ENCODE measurements at places on chromosomes 11 and 22.

- DNase-seq: no peak
Observed at GRCh38 chr11:131888230-131888855, 517.9 kb downstream of the NTM start.

DNA sequence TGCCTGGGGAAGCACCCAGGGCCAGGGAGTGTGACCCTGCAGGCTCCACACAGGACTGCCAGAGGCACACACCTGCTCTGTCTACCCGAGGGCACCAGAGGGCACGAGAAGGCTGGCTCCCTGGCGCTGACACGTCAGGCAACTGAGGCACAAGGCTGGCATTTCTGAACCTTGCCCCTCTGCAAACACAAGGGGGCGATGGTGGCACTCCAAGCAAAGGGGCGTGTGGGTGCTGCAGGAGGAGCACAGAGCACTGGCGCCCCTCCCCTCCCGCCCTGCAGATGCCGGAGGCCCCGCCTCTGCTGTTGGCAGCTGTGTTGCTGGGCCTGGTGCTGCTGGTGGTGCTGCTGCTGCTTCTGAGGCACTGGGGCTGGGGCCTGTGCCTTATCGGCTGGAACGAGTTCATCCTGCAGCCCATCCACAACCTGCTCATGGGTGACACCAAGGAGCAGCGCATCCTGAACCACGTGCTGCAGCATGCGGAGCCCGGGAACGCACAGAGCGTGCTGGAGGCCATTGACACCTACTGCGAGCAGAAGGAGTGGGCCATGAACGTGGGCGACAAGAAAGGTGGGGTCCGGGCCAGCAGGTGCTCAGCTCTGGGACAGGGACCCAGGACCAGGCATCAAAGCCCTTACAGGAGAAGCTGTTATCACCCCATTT is 20.8 kb upstream of the TXNRD2 start:
- DNase-seq: peak; percentile 76

DNA sequence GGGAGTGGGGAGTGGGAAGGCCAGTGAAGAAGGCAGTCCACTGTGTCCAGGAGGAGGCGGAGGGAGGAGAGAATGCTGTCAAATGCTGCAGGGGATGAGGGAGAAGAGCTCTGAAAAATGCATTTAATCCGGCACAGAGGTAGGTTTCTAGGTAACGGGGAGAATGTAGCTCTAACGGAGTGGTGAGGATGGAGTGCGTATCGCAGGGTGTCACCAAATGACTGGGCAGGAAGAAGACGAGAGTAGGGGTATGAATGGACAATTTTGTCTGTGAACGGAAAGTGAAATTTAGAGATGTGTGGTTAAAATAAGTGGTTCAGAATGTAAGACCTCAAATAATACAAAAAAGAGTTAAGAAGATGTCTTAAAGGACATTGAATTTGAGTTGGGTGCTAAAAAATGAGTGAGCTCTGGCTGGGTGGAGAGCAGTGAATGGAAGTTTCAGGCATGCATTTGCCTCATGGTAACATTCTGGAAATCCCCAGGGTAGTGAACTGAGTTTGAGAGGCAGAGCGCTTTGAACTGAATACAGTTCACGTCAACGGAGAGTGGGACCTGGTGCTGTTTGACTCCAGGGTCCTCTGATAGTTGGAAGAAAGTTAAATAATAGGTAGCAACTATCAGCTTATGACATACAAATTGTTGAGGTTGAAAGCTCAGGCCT is 81.3 kb upstream of the CADM1 start:
- DNase-seq: no peak

DNA sequence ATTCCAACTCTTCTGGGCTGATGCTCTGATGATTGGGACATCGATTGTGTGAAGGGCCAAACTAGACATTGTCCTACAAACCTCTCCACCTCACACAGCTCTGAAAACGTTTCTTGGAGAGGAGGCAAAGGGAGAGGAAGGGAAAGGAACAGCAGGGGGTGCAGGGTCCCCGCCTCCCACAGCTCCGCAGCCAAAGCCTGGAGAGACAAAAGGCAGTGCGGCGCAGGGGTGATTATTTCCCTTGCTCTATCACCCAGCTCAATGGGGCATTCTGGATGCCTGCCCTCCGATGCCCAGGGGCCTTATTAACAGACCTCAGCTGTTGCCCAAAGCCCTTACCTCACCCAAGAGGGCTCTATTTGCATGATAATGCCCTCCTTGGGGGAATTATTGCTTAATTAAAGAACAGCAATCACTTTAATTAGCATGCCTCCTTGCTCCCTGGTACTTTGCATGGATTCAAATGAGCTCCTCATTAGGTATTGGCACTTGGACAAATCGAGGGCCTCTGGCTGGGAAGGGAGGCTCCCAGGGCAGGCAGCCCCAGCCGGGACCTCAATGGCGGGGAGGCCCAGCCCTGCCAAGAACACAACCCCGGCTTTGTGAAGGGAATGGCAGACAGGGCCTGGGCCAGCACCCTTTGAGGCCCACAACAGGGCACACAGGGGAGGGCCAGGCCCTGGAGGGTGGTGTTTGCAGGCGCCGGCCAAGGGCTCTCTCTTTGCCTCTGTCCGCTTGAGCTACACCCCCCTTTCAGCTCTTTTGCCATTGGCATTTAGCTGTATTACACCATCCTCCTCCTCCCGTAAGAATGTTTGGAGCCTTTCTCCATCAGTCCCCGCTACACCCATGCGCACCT is 19.8 kb upstream of the CDON start:
- DNase-seq: no peak

DNA sequence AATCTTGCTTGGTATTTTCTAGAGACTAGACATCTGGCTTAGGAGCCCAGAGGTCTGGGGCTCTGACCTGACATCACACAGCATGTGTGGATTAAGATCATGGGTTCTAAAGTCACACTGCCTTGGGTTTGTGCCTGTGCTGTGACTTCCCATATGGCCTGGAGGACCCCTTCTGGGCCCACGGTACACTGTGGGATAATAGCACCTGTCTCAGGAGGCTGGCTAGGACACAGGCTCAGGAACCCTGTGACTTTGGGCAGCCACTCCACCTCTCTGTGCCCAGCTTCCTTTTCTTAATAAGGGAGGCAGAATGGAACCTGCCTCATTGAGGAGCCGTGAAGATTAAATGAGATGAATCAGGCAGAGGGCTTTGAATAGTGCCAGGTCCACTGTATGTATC is 99.2 kb upstream of the B3GAT1 start:
- no peak for DNase-seq

- DNase-seq: no peak
Observed at GRCh38 chr11:28461338-28461737, 353.1 kb downstream of the METTL15 start.

DNA sequence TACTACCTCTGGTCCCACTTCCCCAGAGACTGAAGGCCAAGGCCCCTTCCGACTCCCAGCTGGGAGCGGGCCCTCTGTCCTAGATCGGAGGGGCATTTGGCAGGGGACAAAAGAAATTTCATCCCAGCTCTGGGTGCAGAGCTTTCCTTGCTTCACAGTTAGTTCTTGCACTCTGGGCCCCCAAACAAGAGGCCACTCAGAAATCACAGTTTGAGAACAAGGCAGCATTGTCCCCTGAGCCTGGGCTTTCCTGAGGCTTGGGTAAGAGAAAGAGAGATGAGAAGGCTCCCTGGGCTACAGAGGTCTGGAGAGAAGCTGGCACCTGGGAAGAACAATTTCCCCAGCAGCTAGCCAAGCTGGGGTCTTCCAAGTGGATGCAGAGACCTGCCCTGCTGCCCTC is 71.8 kb upstream of the NCAM1 start:
- DNase-seq: no peak

Measured in stimulated activated CD4-positive, alpha-beta T cell treated with anti-CD3 and anti-CD28 coated beads, Interleukin-1b, Interleukin-23, amount 100 ng/mL, for 48 hours (primary cell).